ENCODE measurements at places on chromosomes 5 and 9.

- no peak for DNase-seq
These were observed 26.1 kb downstream of the TNIP1 start for GRCh38 chr5:151054709-151055108.

GRCh38 chr5:43154469-43154868, 33.8 kb downstream of the ZNF131 start:
- DNase-seq: no peak

GRCh38 chr9:111895996-111896941, at the start of gene UGCG:
Gene UGCG (plus strand): TSS chr9:111896814. CDS start chr9:111897216, 402 bp downstream.
- peak; percentile 76 for DNase-seq

- DNase-seq: no peak
These were observed 125.0 kb downstream of the DTWD2 start for GRCh38 chr5:118863345-118863744.

DNA sequence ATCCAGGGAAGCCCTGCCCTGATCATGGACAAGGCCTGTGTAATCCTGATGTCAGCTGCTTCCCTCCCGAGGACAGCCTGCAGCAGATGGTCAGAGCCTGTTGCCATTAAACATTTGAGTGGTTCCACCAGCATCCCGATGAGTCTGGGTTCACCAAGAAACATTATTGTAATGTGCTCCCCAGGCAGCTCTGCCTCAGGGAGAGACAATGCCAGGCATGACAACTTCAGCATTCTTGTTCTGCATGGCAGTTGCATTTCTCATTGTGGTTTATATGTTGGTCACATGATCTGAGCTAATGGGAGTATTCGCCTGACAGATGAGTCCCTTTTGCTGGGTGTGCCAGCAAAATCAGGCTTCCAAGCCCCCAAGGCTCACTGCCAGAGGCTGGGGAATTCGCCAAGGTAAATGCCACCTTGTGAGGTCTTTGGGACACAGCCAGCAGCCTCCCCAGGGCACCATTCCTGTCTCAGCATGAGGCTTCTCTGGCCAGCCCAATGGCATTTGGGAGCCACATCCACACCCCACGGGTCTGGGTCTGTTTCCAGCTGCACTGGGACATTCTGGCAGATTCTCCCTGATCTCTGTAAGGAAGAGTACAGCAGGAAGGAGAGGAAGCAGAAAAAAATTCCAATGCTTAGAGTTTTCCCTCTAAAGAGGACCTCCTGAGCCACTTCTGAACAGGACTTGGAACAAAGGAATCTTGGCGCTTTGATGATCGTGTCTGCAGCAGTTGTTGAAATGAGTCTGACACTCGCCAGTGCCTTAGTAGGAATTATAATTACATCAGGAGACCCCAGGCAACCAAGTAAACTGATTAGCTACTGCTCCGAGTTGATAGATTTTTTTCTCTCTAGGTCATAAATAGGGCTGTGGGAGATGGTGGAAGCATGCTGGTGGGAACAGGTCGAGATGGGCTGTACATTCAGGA, 18.7 kb downstream of the KCNIP1 start:
- no peak for DNase-seq

- no peak for DNase-seq
These were observed 40.6 kb upstream of the OLFM1 start for GRCh38 chr9:135046739-135047350.

DNA sequence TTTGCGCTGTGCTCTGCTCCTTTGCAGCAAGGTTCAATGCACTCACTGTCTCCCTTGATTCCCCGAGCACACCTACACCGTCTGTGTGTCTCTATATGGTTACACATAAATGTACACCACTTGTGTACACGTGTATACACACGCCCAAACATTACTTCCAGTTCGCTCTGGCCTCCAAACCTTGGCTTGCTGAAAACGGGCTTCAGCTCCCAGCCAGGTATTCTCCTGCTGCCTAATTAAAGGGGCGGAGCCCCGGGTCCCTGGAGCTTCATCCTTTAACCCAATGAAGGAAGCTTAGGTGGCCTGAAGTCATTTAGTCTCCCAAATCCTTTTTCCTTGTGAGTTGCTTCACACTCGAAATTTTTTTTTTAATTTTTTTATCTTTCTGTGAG, 4.6 kb downstream of the ISL1 start:
- DNase-seq: no peak

DNA sequence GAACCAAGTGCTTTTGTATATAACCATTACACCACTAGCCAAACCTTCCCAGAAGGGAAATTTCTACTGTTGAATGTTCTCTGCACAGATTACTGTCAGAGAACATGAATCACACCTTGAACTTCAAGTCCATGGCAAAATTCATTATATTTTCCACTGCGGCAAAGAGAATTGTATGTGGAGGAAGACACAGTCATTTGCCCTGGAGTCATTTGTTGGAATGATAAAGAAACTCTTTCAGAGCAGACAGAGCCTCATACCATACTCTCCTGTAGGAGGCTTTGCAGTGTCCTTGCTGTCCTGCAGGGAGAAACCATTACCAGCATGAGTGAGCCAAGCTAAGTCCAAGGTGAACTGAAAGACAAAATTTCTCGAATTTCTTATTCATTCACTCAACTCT, 369.0 kb downstream of the ARHGEF28 start:
- no peak for DNase-seq

DNA sequence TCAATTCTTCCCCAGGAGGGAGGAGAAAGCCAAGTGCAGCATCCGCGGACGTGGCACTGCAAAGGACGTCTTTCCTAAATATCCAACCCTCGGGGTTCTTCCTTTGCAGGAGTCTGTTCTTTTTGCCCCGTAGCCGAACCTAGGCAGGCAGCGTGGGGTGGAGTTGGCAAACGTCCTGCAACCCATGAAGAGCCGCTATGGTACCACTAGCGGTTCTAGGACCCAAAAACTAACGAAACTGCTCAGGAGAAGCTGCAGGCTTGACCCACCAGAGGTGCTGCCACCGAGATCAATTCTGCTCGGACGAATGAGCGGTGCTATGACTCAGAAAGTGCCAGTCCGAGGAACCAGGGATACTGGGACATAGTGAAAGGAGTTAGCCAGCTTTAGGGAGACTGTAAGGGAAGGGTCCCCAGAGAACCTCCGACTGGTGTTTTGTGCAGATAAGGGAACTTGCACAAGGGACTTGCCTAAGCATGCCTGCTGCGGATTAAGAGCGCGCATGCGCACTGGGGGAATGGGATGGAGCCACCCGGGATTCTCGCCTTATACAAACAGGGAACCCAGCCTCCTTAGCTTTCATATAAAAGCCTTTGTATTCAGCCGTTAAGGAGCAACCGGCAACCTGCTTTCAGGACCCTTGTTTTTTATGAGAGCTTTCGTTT, 32.7 kb downstream of the ANXA2R start:
- peak; percentile 63 for DNase-seq

DNA sequence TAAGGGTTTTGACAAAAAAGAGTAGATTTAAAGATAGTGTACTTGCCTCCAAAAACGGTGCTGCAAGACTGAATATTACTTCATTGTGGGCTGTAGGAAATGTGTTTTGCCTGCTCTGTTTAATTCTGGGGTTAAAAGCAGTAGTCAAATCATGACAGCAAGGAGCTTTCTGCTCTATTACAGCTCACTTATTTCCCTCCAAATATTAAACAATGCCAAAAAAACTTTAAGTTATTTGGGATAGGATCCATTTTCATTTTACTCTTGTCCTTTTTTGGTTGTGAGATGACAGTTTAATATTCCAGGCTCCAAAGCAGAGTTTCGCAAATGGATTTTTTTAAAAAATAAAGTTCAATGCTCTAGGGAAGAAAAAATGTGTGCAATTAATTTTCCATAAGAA, 340.4 kb upstream of the RGMB start:
- no peak for DNase-seq

DNA sequence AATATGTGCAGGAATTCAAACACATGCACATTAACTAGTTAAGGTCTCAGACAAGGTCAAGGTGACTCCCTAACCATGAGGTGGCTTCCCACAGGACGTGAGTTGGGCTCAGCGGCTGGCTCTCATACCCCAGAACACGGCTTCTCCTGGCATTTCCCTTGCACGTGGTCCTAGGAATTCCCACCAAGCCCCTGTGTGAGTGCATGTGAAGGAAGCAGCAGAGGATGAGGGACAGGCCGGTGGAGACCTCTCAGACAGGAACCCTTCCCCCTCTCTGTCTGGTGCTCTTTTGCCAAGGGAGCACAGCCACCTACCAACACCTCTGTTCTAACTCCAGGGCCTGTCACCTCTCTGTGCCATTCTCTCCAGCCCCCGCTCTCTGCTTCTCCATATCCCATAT, 271.0 kb downstream of the FSTL4 start:
- no peak for DNase-seq

DNA sequence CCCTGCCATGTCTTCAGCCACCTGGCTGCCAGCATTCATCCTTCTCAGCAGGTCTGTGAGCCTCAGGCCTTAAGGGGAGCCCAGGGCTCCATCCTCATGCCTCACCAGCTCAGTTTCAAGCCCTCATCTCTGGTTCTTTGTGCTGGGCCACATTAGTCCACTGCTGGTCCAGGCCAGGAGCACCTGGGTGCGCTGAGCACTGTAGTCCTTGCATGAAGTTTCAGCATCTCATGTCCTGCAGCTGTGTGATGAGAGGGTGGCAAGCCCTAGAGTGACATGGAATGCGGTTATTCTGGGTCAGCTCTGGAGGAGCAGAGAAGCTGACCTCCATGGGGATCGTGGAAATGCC, 42.7 kb downstream of the COL5A1 start:
- DNase-seq: no peak

DNA sequence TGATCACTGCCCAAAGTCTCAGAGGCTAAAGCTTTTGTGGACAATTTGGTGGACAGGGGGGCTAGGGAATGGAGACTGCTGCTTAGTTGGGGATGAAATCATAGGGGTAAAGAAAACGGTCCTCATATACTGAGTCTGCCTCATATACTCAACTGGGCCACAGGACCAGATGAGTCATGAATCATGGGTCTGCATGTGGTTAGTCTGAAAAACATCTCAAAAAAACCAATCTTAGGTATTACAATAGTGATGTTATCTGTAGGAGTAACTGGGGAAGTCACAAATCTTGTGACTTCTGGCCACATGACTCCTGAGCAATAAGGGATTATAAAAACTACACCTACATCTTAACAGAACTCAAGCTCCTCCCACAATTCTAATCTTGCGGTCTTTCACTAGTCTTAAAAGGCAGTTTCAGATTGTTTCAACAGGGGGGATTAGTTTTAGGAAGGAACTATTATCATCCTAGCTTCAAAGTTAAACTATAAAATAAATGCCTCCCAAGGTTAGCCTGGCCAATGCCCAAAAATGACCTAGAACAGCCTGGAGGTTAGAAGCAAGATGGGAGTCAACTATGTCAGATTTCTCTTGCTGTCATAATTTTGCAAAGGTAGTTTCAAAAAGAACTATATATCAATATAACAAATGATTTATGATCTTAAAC, 17.5 kb downstream of the TMEM161B start:
- DNase-seq: no peak

DNA sequence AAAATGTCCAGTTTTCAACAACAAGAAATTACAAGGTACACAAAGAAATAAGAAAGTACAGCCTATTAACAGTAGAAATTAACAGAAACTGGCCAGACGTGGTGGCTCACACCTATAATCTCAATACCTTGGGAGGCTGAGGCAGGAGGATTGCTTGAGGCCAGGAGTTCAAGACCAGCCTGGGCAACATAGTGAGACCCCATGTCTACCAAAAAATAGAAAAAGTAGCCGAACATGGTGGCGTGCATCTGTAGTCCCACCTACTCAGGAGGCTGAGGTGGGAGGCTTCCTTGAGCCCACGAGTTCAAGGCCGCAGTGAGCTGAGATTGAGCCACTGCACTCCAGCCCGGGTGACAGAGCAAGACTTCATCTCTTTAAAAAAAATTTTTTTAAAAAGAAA, 41.5 kb upstream of the FSD1L start:
- DNase-seq: no peak

- no peak for DNase-seq
These were observed 155.4 kb downstream of the PAM start for GRCh38 chr5:102910240-102911226.

GRCh38 chr5:180194410-180195345, 14.3 kb downstream of the RASGEF1C start:
- no peak for DNase-seq

GRCh38 chr5:4572311-4573100, 567.6 kb upstream of the ADAMTS16 start:
- no peak for DNase-seq

- no peak for DNase-seq
These were observed 173.7 kb upstream of the SPEF2 start for GRCh38 chr5:35443803-35444595.

- DNase-seq: no peak
These were observed 131.4 kb downstream of the OXCT1 start for GRCh38 chr5:41738710-41739354.

GRCh38 chr9:109166771-109167601, at the start of gene FRRS1L:
Gene FRRS1L (minus strand): TSS chr9:109167249. CDS start chr9:109167138, 111 bp downstream.
- DNase-seq: no peak

GRCh38 chr5:141632650-141633049, 4.0 kb downstream of the HDAC3 start:
- no peak for DNase-seq

GRCh38 chr5:31231177-31231838, 37.8 kb downstream of the CDH6 start:
- no peak for DNase-seq

DNA sequence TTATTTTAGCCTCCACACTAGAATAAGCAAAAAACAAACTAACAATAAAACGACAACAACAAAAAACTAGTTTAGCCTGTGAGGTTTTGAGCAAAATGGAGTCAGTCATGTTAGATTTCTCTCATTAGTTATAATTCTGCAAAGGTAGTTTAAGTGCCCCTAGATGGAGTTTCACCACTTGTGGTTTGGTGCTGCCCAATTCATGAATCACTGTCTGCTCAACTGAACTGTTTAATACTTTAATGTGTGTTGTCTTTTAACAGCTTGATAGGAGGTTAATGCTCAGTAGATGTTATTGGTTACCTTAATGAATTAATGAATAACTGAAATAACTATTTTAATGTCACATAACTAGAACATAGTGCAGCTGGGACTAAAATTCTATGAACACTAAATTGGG, 3.5 kb upstream of the PLAA start:
- DNase-seq: no peak

- DNase-seq: no peak
These were observed 1.1 kb upstream of the TSPAN17 start for GRCh38 chr5:176646049-176646706.

- DNase-seq: no peak
These were observed 268.2 kb upstream of the TAS2R1 start for GRCh38 chr5:9898319-9898718.

- DNase-seq: peak; percentile 11
These were observed 1.4 kb downstream of the NR3C1 start for GRCh38 chr5:143402017-143402552.

- DNase-seq: no peak
These were observed 576.9 kb downstream of the EBF1 start for GRCh38 chr5:158522776-158523175.

GRCh38 chr5:176934309-176934930, 35.3 kb upstream of the HK3 start:
- no peak for DNase-seq

DNA sequence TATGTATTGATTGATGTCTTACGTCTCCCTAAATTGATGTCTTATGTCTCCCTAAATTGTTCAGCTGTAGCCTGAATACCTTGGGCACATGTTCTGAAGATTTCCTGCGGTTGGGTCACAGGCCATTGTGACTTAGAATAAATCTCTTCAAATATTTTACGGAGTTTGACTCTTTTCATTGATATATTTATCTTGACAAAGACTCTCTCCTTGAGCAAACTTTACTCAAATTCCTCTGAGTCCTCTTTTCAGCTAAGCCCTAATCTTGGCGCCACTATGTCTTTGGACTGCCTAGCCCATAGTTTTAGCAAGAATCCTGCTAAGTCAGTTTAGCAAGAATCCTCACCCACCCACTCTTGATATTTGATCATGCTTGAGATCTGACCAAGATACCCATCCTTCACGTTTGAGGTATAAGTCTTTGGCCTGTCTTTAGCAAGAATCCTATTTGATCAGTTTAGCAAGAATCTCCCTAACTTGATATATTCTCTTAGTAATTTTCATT, 35.3 kb upstream of the FBXL17 start:
- DNase-seq: no peak

Measured in activated T-cell treated with anti-CD3 and anti-CD28 coated beads for 4 hours (primary cell).